Activated T-helper 1 cell treated with anti-CD3 and anti-CD28 coated beads, Interleukin-2, amount 50 U/mL, for 16 hours (primary cell): ENCODE measurements at places on chromosomes 2 and 18.

DNA sequence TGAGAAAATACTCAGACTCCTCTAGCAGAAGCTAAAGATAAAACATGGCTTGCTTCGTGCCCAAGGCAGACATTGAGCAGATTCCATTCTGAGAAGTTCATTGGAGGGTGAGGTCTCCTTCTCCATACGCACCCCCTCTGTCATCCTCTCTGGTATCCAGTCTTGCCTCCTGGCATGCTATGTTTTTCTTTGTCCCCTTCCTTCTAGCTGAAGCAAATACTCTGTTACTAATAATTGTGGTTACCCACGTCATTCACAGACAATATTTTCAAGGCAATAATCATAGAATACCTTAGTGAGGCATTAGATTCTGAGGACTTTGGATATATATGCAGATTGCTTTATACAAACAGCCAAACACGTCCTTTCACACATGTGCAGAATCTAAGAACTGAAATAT lies 66.2 kb upstream of the KLF7 start:
- DNase-seq = no peak

GRCh38 chr2:1605102-1606045 lies 138.9 kb downstream of the PXDN start:
- DNase-seq = no peak

- DNase-seq = no peak
Observed at GRCh38 chr2:53058526-53058925, 709.1 kb upstream of the CHAC2 start.

DNA sequence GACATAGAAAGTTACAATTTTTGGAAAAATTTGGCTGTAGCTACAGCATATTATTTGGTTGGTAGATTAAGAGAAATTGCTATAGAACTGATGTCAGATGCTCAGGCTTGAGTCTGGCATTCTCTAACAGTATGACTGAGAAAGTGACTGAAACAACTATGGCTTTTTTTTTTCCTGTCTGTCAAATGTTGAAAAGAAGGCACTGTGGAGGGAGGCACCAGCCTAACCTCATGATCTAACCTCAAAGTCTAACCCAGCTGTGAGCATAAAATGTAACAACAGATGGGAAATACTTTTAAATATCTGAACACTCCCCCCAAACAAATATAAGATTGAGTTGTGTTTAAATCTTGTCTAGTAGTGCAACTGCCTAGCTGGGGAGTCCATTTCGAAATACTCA lies 629.1 kb downstream of the LRP1B start:
- no peak for DNase-seq

DNA sequence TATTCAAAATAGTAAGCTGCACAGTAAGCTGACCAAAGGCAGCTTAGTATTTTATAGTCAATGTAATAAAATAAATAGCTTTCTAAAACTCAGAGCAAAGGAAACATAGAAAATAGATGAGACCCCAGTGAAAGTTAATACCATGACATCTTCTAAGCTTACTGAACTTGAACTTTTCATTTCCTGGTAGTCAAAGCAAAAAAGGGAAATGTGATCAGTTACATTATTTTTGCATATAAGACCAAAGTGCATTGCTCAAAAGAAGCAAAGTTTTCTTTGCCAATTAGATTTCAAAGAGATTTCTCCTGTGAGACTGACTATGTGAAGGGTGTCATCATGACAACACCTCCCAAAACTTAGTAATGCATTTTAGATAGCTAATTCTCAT lies 70.2 kb downstream of the MYO1B start:
- no peak for DNase-seq

- DNase-seq = no peak
Observed at GRCh38 chr18:28176948-28177827, at the start of gene CDH2. TSS of gene CDH2 (minus strand) at chr18:28177130. CDS start at chr18:28177022, 108 bp downstream.

GRCh38 chr2:63500398-63500797 lies 87.9 kb downstream of the WDPCP start:
- no peak for DNase-seq

- DNase-seq = no peak
Observed at GRCh38 chr2:17813742-17814473, 2.4 kb upstream of the MSGN1 start.

GRCh38 chr2:163736433-163737189 lies 803 bp upstream of the FIGN start:
- no peak for DNase-seq

DNA sequence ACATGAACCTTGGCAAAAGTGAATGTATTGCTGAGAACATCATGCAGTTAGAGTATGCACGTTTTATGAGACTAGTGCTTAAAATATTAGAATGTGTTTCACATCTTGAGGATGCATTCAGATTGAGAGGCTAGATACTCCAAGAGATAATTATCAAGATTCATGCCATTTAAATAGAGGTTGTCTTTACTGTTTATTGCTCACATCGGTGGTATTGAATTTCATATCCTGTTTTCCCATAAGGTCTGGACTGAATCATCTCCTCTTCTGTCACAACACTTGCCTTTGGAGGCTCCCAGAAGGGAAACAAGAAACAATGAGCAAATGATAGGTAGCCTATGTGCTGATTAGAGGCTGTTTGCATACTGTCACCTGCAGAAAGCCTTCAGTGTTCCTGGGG lies 83.8 kb downstream of the CLHC1 start:
- DNase-seq = no peak
